Right renal cortex interstitium (tissue), 3 donors: ENCODE measurements at places on chromosomes 2 and 18. TPM values are rescaled to one million over a fixed set of nuclear protein-coding genes. Genes with fewer than 3 reads are reported as not detected.

DES gene
- polyA plus RNA-seq = 5.5 TPM

REG3G gene
- polyA plus RNA-seq = not detected

MTLN gene
- 9.1 TPM for polyA plus RNA-seq

DNA sequence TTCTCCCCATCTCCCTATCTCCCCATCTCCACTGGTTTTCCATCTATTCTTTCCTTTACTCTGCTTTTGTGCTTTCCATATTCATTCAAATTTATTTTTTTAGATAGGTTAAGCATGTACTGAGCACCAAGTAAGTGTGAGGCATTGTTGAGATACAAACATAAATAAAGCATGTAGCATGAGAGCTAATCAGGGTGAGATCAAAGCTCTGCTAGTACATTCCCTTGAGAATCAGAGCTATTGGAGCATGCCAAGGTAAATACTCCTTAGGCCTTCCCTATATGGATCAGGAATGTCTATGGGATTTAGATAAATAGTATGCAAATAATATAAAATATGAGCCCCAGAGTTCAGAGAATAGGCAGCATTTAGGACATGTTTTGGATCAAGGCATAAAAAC lies 25.3 kb downstream of the BABAM2 start:
- no peak for DNase-seq

DNA sequence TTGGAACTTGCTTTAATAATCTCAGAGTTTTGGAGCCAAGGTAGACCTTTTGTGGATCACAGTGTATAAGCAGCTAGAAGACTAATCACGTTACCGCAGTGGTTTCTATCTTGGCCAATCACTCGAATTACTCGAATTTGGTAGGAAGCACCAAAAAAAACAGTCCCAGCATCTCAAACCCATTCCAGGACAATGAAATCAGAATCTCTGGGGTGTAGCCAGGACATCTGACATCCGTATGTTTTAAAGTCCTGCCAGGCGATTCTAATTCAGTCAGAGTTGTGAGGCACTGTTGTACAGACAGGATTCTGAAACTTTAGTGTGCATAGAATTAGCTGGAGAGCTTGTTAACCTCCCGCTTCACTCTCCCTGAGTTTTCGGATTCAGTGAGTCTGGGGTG lies 30.8 kb downstream of the GRHL1 start:
- DNase-seq = no peak

DNA sequence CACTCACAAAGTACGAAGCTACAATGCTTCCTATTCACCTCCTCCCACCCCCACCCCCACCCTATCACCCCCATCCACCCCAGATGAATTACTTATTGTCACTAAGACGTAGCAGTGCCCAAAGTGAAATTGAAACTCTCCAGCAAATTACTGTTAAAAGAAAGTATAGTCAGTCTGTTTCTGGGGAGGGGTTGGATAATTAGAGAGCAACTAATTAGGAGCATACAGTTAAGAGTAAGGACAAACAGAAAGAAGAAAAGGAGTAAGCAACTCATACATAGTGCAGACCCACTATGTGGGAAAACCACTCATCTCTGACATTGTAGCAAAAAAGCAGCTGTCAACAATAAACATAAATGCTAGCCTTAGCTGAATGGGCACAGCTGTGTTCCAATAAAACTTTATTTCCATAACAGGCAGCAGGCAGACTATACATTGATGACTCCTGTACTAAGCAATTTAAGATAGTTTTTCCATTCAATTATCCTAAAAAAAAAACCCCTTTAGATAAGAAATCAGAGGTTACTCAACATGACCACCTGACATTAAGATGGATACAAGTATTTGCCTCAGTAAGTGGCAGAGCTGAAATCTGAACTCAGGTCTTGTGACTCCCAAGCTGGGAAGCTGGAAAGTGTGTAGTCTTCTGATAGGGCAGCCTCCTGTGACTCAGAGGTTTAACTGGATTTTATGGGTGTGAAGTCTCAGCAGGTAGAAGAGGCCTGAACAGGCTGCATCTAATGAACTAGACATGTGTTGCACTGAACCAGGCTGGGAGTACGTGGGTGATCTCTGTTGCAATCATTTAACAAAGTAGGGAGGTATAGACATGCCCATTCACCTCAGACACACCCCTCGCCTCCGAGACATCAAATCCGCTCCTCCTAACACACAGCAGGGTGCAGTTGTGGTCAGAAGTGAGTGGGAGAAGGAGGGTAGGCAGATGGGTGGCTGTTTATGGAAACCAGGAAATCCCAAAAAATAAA lies 171.8 kb upstream of the KLF7 start:
- no peak for DNase-seq

GRCh38 chr2:228675091-228675490 lies 493.6 kb upstream of the SPHKAP start:
- DNase-seq = no peak

GRCh38 chr2:2730301-2730833 lies 399.3 kb upstream of the MYT1L start:
- DNase-seq = no peak

- DNase-seq = no peak
Observed at GRCh38 chr2:236972491-236973342, 113.0 kb upstream of the COPS8 start.
